ENCODE measurements at places on chromosomes 2 and 18. TPM values are rescaled to one million over a fixed set of nuclear protein-coding genes. Genes with fewer than 3 reads are reported as not detected.

The FER1L5 gene
- not detected for total RNA-seq

The HMSD gene
- not detected for total RNA-seq

The CELF4 gene
- not detected for total RNA-seq

The FIGN gene
- 0.61 TPM for total RNA-seq

The UPP2 gene
- total RNA-seq: not detected

The SIX3 gene
- not detected for total RNA-seq

The ANKRD53 gene
- 0.05 TPM for total RNA-seq

The GNLY gene
- total RNA-seq: not detected

The AUP1 gene
- total RNA-seq: 161 TPM

The CDH20 gene
- not detected for total RNA-seq

The OXER1 gene
- total RNA-seq: not detected

The UGT1A10 gene
- total RNA-seq: not detected
